ENCODE measurements at places on chromosomes 3 and 15. TPM values are rescaled to one million over a fixed set of nuclear protein-coding genes. Genes with fewer than 3 reads are reported as not detected.

Gene ASB14
- not detected for total RNA-seq

GRCh38 chr3:53229171-53229570, 26.7 kb downstream of the TKT start:
- no peak for ATAC-seq

- no peak for ATAC-seq
These were observed 187.3 kb upstream of the BCL6 start for GRCh38 chr3:187932530-187932929.

GRCh38 chr3:37544869-37545352, 316.8 kb upstream of the CTDSPL start:
- no peak for ATAC-seq

Gene FOXB1
- total RNA-seq, result not detected

GRCh38 chr15:38017721-38018120, 83.3 kb downstream of the TMCO5A start:
- ATAC-seq, result no peak

- no peak for ATAC-seq
These were observed 88.9 kb downstream of the DTWD1 start for GRCh38 chr15:49709646-49710214.

Gene FANCD2OS
- total RNA-seq, result 0.77 TPM

DNA sequence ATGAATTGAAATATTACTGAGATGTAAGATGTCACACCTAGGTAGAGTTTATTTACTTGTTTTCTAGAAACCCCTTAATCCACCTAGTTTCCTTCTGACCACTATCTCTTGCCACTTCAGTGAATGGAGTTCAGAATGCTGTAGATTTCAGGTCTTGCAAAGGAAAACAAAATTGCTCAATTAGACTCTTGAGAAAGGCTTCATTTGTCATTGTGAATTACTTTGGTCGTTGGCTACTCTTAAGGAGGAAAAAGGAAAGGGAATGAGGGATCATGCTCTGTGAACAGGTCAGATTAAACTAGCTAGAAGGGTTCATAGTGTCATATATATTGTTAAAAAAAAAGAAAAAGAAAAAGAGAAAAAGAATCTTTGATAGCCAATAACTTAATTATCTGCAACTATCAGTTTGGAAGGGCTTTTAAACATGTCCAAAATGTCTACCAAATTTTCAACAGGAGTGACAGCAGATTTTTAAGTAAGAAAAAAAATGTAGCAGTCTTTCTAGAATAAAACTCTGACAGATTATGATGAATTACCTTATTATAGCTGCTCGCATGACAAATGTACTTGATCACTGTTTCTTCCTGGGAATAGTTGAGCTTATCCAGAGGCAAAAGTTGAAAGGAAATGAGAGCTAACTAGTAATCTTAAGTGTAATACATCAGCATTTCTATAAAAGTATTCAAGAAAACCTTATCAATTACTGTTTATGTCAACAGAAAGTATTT, 543.5 kb downstream of the CADM2 start:
- no peak for ATAC-seq

Gene ZDHHC3
- total RNA-seq, result 66.6 TPM

GRCh38 chr15:56042031-56042430, 48.6 kb upstream of the NEDD4 start:
- ATAC-seq, result no peak

DNA sequence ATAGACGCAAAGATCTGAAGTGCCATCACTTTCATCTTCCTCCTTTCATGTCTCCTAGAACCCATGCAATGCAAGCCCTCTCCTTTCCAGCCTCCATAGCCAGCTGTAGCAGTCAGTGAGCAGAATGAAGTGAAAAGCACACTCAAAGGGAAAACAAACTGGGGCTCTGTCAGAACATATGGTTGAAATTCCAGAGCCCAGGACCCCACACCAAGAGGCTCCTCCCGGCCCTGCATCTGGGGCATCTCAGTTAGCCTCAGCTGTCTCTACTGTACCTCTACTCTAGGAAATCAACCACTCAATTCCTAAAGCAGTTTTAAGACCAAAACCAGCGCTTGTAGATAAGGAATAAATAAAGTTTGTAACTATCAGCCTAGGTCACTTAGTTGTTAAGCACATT, 73.8 kb upstream of the P3H2 start:
- ATAC-seq, result no peak

Gene FAM81A
- 1.3 TPM for total RNA-seq

GRCh38 chr15:39260391-39260790, 320.5 kb upstream of the THBS1 start:
- no peak for ATAC-seq

- ATAC-seq, result peak; percentile 62
These were observed 96.5 kb downstream of the FSIP1 start for GRCh38 chr15:39685999-39686613.

DNA sequence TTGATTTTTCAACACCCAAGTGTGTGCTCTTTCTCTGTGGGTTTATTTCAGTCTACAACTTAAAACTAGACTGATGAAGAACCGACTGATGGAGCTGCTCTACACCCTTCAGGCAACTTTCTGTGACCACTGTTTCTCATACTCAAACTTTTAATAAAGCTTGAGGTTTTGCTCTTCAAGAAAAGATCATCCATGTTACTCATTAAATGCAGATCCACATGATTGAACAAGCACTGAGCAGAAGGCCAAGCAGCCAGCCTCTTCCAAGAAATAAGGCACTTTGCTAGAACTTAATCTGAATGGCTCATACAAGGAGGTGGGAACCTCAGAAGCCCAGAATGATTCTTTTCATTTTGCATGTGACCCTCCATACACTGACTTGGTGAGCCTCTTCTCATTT, 8.7 kb downstream of the SLC27A2 start:
- no peak for ATAC-seq

GRCh38 chr15:59540654-59541053, 70.9 kb upstream of the GCNT3 start:
- ATAC-seq, result no peak

DNA sequence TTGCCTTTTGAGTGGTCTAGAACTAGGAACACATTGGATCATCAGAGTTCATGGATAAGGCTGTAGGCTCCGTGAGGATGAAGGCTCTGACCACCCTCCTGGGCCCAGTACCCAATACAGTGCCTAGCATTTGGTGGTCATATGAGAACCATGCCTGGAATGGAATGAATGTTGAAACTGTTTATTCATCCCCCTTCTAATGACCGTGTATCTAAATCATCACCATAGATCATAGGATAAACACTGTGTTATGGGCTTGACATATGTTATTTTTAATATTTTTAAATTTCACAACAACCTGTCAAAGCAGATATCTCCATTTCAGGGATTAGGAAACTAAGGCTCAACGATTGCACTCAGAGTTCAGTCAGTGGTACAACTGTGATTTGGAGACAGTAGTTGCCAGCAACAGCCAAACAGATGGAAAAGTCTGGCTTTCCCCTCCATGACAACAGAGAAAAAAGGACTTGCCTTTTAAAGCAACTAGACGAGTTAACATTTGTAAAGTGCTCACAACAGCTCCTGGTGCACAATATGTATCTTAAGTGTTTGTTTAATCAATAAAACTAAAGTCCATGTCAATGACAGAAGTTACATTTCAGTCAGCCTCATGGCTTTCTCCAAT, 89.6 kb downstream of the TMEM266 start:
- peak; percentile 42 for ATAC-seq

GRCh38 chr3:156151824-156152428, 31.5 kb downstream of the KCNAB1 start:
- no peak for ATAC-seq

DNA sequence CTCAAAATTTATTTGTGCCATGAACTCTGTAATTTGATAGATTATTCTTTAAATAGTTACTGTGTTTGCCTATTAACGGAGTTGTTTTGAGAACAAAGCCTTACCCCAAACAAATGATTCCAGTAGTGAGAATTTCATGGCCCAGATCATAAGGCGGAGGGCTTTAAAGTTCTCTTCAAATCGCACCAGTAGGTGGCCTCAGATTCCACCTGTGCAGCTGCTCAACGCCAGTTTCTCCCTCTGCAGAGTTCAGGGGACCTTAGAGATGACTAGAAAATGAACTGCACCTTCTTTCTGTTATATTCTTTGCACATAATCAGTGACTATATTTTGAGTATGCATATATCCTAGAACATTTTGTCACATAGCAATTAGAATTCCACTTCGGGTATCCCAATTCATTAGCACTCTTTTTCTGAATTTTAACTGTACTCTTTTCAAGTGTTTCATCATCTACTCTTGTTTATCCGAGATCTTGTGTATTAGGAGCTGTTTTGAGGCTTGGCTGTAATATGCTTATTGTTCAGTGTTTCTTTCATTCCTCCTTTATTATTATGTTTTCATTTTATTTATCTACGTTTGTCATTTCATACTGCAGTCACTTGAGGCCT, 232.6 kb upstream of the CHRM5 start:
- no peak for ATAC-seq

Gene CACNA2D2
- 0.79 TPM for total RNA-seq

Gene ACTC1
- total RNA-seq, result 6.6 TPM

Gene TASOR
- total RNA-seq, result 87.4 TPM

Gene DENND6A
- total RNA-seq, result 25.8 TPM

DNA sequence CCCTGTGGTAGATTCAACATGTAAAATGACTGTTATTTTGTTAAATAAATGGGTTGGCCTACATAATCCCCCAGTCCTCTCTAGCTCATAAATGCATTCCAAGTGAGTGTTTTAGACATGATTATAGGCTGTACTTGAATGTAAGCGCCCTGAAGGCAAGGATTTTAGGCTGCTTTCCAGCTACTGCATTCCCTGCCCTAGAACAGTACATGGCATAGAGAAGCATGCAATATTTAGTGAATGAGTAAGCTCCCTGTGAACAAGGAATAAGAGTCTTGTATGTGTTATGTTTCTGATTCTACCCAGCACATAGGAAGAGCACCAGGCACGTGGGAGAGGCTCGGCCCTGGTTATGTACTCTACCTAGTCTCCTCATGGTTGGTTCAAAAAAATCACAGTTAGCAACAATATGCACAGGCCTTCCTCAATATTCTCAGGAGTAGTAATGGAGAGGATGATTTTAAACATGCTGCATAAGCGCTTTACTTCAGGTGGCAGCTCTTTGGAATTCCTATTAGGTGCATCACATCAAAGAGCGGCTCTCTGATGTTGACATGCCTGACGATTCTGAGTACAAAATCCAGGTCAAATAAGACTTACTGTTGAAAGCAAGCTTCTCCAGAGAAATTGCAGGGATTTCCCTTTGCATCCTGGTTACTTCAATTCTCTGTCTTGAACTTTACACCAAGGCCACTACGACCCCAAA, 456.6 kb downstream of the MAGI1 start:
- no peak for ATAC-seq

GRCh38 chr15:74730619-74731316, 5.4 kb upstream of the CYP1A1 start:
- ATAC-seq, result no peak

- no peak for ATAC-seq
These were observed 45.0 kb upstream of the SLC12A8 start for GRCh38 chr3:125257536-125257935.

- ATAC-seq, result no peak
These were observed 14.2 kb upstream of the ULK3 start for GRCh38 chr15:74857082-74857655.

- ATAC-seq, result no peak
These were observed 24.1 kb downstream of the RHOA start for GRCh38 chr3:49387721-49388120.

Gene PPCDC
- total RNA-seq, result 12.2 TPM

- ATAC-seq, result no peak
These were observed 196.0 kb upstream of the TPRG1 start for GRCh38 chr3:188975600-188976314.

DNA sequence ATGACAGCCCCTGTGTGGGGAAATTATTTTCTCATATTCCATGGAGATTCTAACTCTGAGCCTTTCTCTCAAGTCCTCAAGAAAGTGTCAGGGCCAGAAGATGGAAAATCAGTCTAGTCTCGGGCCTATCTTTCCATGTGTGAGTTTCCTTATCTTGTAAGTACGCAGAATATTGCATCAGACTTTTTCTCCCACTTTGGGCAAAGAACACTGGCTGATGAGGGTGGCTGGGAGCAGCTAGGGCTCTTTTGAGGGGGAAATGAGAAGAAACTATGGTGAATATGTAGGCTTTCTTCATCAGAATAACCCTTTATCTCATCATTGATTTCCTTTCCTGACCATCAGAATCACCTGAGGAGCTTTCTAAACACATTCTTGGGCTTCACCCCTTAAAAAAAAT, 264.0 kb downstream of the CLSTN2 start:
- ATAC-seq, result no peak

Gene ITGA11
- 9.5 TPM for total RNA-seq
